ENCODE measurements at places on chromosomes 4 and X.

DNA sequence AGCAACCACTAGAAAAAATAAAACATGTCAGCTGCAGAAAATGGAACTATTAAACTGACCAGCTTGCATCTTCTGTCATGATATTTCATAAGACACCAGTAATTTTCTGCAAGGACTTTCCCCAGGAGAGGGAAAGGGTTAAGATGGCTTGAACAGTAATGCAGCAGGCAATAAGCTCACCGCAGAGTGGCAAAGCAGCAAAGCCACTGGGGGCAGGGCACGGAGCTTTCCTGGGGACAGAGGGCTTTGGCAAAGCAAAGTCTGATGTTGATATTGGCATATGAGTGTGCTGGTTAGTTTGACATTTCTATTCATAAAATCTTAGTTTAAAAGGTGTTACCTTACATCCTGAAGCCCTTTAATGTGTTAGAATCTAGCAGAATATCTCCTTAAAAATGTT lies 55.1 kb upstream of the NAP1L5 start:
- DNase-seq, result no peak

- no peak for DNase-seq
These were observed 60.0 kb upstream of the AFAP1 start for GRCh38 chr4:7999695-8000094.

DNA sequence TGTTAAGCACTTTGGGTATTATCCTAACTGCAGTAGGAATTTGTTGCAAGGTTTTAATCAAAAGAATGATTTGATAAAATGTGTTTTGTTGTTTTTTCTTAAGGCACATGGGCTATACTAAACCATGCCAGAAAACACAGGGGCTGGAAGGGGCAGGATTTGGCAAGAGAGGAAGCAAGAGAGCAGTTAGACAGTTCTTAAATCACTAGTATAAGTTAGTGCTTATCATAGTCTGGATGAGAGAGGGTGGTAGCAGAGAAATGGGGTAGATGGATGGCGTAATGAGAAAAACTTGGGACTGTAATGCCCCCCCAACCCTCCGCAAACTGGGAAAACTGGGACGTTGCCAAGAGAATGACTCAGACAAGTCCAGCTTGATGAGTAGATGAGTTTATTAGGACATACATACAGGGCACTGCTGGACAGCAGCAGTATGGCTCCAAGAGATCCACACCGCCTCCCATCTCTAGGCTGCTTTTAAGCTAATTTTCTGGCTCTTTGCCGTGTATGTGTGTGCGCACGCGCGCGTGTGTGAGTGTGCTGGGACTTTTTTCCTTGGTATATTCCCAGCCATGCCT lies 151.5 kb downstream of the PDLIM5 start:
- no peak for DNase-seq

- no peak for DNase-seq
These were observed 455.8 kb upstream of the FTHL17 start for GRCh38 chrX:31527455-31528126.

- DNase-seq, result no peak
These were observed 2.1 kb downstream of the RBMX start for GRCh38 chrX:136878423-136878822.

DNA sequence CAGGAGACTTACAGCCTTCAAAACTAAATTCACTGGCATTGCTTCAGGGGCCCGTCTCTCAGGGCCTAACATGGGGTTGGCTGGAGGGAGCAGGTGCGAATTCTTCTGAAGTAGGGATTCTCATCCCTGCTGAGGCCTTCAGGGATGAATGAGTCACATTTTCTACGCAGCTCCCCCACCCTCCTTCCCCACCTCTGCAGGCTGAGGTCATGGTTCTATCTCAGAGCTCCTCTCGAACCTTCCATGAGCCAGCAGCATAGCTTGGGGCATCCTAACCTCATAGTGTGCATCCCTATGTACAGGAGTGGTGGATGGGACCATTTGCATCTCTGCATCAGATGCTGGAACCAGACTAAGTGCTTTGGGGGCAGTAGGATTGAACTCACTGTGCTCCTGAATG lies 309.2 kb downstream of the EVC2 start:
- DNase-seq, result no peak

DNA sequence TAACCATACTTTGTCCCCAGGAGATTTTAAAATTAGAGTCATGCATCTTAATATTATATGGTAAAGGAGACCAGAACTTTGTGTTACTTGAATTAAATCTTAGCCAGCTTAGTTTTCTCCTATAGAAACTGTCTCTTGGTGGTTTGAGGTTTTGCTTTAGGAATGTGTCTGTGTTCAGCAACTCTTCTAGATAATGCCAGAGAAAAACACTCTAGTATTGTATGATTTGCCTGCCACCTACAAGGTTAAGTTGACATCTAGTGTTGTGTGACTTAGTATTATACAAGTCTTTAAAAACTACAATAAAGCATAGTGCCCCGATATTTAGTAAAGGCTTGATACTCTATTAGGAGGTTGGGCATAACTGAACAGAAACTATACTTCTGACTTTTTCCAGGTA lies 2.1 kb downstream of the UGT8 start:
- DNase-seq, result no peak

DNA sequence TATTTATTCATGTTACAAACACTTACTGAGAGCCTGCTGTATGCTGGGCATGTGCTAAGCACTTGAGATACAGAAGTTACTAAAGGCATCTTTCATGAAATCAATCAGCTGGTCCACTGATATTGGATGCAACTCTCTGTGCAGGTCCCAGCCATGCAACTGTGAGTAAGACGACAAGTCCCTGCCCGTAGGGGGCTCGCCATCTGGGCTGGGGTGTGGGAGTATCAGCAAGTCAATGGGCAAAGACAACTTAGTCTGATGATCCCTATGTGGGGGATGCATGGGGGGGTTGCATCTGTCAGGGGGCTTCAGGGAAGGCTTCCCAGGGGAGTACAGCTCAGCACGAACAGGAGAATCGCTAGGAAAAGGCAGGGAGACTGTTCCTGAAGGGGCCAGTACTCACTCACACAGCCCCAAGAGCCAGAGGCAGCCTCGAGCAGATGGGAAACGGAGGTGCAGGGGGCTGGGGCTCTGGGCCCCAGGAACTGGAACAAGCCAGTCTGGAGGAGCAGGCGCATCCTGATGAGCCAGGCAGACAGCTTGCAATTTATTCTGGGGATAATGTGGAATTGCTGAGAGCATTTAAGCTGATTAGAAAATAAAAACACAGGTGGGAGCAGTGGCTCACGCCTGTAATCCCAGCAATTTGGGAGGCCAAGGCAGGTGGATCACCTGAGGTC lies 40.2 kb downstream of the CRMP1 start:
- DNase-seq, result no peak

DNA sequence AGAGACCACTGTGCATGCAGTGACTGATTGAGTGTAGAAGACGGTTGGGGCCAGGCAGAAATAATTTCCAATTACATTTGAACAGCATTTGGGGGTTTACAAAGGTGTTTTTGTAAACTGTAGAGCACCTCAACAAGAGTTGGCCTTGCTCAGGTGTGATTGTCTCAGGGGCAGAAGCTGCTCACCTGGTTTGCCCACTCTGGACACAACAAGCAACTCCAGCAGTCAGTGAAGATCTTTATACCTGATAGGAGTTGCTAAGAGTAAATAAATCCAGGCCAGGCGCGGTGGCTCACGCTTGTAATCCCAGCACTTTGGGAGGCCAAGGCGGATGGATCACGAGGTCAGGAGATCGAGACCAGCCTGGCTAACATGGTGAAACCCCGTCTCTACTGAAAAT lies 221.3 kb downstream of the RAB28 start:
- DNase-seq, result no peak

DNA sequence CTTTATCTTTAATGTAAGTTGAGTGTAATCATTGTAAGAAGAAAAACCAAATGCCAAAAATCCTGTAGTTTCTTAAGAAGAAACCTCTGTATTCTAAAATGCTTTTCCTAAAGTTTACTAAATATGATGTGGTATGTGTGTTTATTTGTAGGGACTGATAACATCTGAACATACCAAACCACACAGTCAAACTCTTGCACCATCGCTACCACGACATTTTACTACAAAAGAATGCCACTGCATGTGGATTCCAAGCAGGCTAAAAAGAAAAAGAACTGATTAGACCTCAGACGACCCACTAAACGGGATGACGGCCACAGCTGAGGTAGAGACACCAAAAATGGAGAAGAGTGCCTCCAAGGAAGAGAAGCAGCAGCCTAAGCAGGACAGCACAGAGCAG lies 46.1 kb downstream of the LAS1L start:
- DNase-seq, result no peak

- no peak for DNase-seq
These were observed 17.7 kb downstream of the ABLIM2 start for GRCh38 chr4:8140915-8141314.

GRCh38 chrX:97867266-97867665 lies 983.6 kb downstream of the RPA4 start:
- no peak for DNase-seq
